ENCODE measurements at places on chromosomes 3 and 15.

DNA sequence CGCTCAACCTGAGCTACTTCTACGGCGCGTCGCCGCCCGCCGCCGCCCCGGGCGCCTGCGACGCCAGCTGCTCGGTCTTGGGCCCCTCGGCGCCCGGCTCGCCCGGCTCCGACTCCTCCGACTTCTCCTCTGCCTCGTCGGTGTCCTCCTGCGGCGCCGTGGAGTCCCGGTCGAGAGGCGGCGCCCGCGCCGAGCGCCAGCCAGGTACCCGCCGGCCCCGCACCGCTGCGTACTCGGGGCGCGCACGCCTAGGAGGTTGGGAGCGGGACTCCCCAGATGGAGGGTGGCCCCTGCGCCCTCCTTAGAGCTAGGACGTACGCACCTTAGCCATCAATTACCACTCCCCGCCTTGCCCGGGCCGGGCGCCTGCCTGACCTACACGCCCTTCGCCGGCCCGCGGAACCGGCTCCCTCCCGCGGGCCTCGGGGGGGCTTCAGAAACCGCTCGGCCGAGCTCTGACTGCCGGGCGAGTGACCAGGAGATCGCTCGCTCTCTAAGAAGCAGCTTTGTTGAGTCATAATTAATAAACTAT, 466 bp downstream of the NFKBIZ start:
- peak overlapping the region; percentile 82 for H3K27ac ChIP-seq
- DNase-seq, result peak; percentile 76

DNA sequence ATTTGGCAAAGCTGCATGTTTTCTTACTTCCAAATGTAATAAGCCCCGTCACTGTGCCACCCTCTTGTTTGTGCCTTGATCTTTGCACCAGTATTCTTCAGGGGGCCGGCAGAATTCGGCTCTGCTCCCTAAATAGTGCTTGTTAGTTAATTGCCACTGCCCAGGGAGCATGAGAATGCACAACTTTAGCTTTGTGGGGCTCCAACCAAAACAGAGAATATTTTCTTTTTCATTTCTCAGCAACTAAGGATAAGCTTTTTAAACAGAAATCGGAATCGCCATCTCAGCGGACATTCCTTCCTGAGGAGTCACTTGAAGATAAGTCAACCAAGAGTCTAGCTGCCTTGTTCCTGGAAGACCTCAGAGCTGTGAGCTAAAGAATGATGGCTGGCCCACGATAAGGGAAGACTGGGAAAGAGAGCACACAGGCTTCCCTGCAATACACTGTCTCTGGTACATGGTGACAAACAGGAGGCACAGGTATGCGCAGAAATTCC, 106.0 kb downstream of the LRIG1 start:
- no peak overlapping the region for H3K4me3 ChIP-seq
- no peak for DNase-seq
- H3K4me1 ChIP-seq, result no peaks in the 10 kb centered on the region
- H3K27ac ChIP-seq, result no peak overlapping the region
- H3K27me3 ChIP-seq, result no peaks in the 10 kb centered on the region
- no peaks in the 10 kb centered on the region for H3K36me3 ChIP-seq

- no peak overlapping the region for H3K27ac ChIP-seq
- no peak for DNase-seq
- H3K36me3 ChIP-seq, result no peaks in the 10 kb centered on the region
- no peaks in the 10 kb centered on the region for H3K27me3 ChIP-seq
- H3K4me3 ChIP-seq, result no peak overlapping the region
- no peaks in the 10 kb centered on the region for H3K4me1 ChIP-seq
Measured at GRCh38 chr3:120821426-120821825, 78.9 kb downstream of the GTF2E1 start.

- no peaks in the 10 kb centered on the region for H3K4me1 ChIP-seq
- no peaks in the 10 kb centered on the region for H3K36me3 ChIP-seq
- no peaks in the 10 kb centered on the region for H3K27me3 ChIP-seq
- H3K27ac ChIP-seq, result no peak overlapping the region
- H3K4me3 ChIP-seq, result no peak overlapping the region
Measured at GRCh38 chr3:159593927-159594605, 394.6 kb upstream of the IL12A start.

DNA sequence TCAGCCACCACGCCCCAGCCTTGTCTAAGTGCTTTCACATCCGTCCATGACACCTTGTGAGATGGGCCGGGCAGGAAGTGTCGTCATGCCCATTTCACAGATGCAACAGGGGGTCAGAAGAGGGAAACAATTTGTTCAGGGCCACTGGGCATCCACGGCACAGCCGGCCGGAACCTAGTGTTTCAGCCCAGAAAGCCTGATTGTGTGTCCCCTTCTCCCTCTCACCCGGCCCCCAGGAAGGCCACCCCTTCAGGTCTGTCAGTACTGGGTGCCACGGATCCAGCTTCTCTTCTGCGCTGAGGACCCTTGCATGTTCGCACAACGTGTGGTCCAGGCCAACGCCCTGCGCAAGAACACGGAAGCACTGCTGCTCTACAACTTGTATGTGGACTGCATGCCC, 15.8 kb downstream of the DNAH1 start:
- H3K27ac ChIP-seq, result no peak overlapping the region
- H3K4me3 ChIP-seq, result no peak overlapping the region
- no peaks in the 10 kb centered on the region for H3K27me3 ChIP-seq
- no peaks in the 10 kb centered on the region for H3K36me3 ChIP-seq
- H3K4me1 ChIP-seq, result no peaks in the 10 kb centered on the region

DNA sequence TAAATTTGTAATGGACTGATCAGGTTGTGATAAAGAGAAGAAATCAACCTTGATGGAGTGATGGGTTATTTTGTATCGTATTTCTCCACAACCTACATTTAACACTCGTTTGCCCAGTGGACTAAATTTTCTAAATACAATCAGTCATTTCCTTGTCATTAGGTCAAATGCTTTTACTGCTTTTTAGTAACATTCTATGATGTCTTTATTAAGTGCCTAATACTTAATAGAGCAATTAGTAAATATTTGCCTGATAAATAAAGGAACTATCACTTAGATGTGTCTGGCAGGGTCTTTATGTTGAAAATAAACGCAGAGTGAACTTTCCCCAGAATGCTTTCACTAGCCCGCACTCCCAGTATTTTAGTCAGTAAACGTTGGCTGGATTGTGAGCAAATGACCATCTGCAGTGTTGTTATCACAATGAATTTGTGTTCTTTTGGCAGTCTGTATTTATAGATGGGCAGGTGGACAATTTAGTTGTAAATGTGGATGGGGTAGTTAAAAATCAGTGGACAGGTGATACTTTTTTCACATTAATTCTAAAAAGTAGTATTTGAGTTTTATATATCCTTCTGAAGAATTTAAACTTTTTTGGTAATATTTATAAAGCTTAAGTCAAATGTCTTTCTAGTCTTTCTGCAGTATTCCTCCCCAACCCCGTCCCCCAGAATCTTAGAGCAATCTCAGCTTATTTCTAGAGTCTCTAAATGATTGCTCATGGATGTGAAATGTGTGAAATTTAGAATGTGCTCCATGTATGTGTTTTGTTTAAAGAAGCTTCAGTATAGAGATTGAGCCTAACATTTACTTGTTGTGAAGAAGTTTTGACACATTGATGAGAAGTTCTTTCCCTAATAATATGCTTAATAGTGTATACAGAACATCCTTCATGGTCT, 4.9 kb downstream of the USP3 start:
- H3K4me1 ChIP-seq, result peaks cover 43% of the 10 kb centered on the region
- H3K27me3 ChIP-seq, result no peaks in the 10 kb centered on the region
- no peaks in the 10 kb centered on the region for H3K36me3 ChIP-seq
- H3K27ac ChIP-seq, result peak overlapping the region; percentile 77
- H3K4me3 ChIP-seq, result no peak overlapping the region

DNA sequence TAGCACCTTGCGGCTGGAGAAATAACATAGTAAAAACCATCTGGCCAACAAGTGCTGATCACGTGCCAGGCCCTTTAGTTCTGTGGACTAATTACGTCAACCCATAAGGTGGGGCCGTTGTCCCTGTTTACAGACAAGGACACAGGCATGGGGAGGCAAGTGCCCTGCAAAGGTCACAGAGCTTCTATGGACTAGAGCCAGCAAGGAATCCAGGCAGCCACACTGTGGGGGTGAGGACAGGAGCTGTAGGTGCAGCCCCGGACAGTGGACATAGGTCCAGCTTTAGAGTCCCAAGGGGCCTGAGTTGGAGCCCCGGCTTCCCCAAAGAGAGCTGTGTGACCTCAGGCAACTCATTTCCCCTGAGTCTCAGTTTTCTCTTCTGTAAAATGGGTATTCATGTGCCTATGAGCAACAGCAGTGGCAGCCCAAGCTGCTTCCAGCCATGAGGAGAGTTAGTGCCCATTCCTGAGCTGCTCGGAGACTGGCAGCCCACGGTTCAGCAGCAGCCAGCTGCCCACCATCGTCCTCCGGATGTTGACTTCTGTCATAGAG, 13.9 kb downstream of the CHST13 start:
- H3K27ac ChIP-seq, result no peak overlapping the region
- H3K27me3 ChIP-seq, result peaks cover 16% of the 10 kb centered on the region
- no peaks in the 10 kb centered on the region for H3K36me3 ChIP-seq
- no peak overlapping the region for H3K4me3 ChIP-seq

- peaks cover 35% of the 10 kb centered on the region for H3K4me1 ChIP-seq
- no peaks in the 10 kb centered on the region for H3K36me3 ChIP-seq
- no peaks in the 10 kb centered on the region for H3K27me3 ChIP-seq
- no peak overlapping the region for H3K27ac ChIP-seq
- no peak for DNase-seq
Measured at GRCh38 chr15:64859226-64859625, 17.5 kb downstream of the PLEKHO2 start.

GRCh38 chr3:13197795-13198194, 124.6 kb upstream of the IQSEC1 start:
- H3K27ac ChIP-seq, result no peak overlapping the region
- H3K36me3 ChIP-seq, result no peaks in the 10 kb centered on the region
- H3K4me1 ChIP-seq, result no peaks in the 10 kb centered on the region
- DNase-seq, result no peak
- no peak overlapping the region for H3K4me3 ChIP-seq
- no peaks in the 10 kb centered on the region for H3K27me3 ChIP-seq

DNA sequence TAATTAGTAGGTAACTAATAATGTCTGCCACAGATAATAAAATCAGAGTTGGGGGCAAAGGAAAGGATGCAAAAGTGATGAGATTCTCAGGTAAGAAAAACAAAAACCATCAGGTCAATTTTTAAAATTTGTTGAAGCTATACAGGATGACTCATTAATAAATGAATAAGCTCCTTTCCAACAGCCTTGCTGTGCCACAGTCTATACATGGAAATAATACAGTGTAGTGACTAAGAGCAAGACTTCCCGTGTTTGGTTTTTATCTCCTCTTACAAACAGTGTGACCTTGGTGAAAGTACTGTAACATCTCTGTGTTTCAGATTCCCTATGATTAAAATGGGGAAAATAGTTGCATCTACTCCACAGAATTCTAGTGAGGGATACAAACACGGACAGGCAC, 331.6 kb downstream of the PYDC2 start:
- H3K27ac ChIP-seq, result no peak overlapping the region
- H3K36me3 ChIP-seq, result no peaks in the 10 kb centered on the region
- H3K27me3 ChIP-seq, result no peaks in the 10 kb centered on the region
- no peaks in the 10 kb centered on the region for H3K4me1 ChIP-seq

DNA sequence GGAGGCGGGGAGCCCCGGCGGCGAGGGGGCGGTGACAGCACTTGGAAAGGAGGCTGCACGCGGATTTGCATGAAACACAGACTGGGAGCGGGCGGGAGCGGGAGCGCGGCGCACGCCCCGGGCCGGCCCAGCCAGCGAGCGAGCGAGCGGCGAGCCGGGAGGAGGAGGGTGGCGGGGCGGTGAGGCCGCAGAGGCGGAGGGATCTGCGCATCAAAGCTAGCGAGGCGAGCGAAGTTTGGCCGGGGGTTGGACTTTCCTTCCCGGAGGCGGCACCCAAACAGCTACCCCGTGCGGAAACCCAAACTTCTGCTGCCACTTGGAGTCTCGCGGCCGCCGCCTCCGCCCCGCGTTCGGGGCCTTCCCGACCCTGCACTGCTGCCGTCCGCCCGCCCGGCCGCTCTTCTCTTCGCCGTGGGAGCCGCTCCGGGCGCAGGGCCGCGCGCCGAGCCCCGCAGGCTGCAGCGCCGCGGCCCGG, at the start of gene SMAD3:
Gene SMAD3, plus strand, starts transcription at position 72 of the 475 bp plus-strand sequence. CDS start 553 bp downstream, outside the sequence.
- H3K36me3 ChIP-seq, result no peaks in the 10 kb centered on the region
- peak within 1 kb of the TSS; percentile 92 for H3K4me3 ChIP-seq
- H3K27me3 ChIP-seq, result no peaks in the 10 kb centered on the region
- peak; percentile 94 for DNase-seq
- H3K4me1 ChIP-seq, result peaks cover 11% of the 10 kb centered on the region
- H3K27ac ChIP-seq, result peak within 1 kb of the TSS; percentile 67

- no peak overlapping the region for H3K4me3 ChIP-seq
- H3K36me3 ChIP-seq, result no peaks in the 10 kb centered on the region
- no peaks in the 10 kb centered on the region for H3K4me1 ChIP-seq
- no peak overlapping the region for H3K27ac ChIP-seq
Measured at GRCh38 chr3:53764026-53764775, 82.0 kb downstream of the CHDH start.

DNA sequence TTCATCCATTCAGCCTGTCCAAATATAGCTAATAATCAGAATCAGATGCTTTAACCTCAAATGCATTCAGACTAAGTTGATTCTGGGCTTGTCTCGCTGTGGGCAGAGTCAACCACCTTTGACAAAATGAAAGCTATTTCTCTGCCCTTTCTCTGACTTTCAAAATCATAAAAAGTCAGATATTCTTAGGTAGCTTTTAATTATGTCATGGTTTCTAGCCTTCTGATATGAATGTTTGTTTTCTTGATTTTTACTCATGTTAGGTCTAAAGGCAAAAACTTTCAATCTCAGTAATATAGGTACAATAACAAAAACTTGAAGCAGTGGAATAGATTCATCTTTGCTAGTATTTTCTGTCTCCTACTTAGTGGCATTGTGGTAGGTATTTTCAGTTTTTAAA, 25.3 kb upstream of the C15orf61 start:
- no peak overlapping the region for H3K27ac ChIP-seq
- no peak for DNase-seq
- no peaks in the 10 kb centered on the region for H3K27me3 ChIP-seq
- no peaks in the 10 kb centered on the region for H3K4me1 ChIP-seq
- H3K36me3 ChIP-seq, result no peaks in the 10 kb centered on the region

GRCh38 chr3:10823516-10823818, 7.4 kb downstream of the SLC6A11 start:
- H3K36me3 ChIP-seq, result no peaks in the 10 kb centered on the region
- no peak overlapping the region for H3K4me3 ChIP-seq
- DNase-seq, result no peak
- H3K27me3 ChIP-seq, result no peaks in the 10 kb centered on the region
- no peak overlapping the region for H3K27ac ChIP-seq

GRCh38 chr3:196142202-196142956, 60.5 kb upstream of the TFRC start:
- no peak overlapping the region for H3K4me3 ChIP-seq
- H3K27ac ChIP-seq, result no peak overlapping the region
- no peaks in the 10 kb centered on the region for H3K36me3 ChIP-seq
- no peak for DNase-seq

GRCh38 chr3:22893644-22894325, 309.3 kb upstream of the UBE2E2 start:
- DNase-seq, result no peak
- H3K4me1 ChIP-seq, result no peaks in the 10 kb centered on the region
- no peak overlapping the region for H3K27ac ChIP-seq
- no peaks in the 10 kb centered on the region for H3K36me3 ChIP-seq

DNA sequence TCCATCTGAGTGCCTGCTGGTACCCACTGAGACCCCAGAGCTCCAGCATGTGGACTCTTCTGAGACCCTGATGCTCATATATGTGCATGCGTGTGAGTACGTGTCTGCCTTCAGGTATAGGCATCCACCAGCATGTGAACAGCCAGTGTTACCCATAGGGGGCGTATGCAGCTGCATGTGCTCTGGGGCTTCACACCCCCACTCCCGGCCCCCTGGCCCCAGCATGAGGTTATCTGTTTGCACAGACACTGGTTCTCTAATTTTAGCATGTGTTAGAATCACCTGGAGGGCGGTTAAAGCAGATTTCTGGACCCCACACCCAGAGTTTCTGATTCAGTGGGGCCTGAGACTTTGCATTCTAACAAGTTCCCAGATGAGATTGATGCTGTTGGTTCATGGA, 824 bp upstream of the CILP start:
- H3K4me1 ChIP-seq, result 0 out of 2 replicates have a peak, but pooled peaks cover 9% of the 10 kb centered on the region
- H3K27ac ChIP-seq, result no peak overlapping the region
- H3K27me3 ChIP-seq, result no peaks in the 10 kb centered on the region
- DNase-seq, result peak; percentile 52
- no peak overlapping the region for H3K4me3 ChIP-seq
